ENCODE measurements at places on chromosomes 1 and 21.

DNA sequence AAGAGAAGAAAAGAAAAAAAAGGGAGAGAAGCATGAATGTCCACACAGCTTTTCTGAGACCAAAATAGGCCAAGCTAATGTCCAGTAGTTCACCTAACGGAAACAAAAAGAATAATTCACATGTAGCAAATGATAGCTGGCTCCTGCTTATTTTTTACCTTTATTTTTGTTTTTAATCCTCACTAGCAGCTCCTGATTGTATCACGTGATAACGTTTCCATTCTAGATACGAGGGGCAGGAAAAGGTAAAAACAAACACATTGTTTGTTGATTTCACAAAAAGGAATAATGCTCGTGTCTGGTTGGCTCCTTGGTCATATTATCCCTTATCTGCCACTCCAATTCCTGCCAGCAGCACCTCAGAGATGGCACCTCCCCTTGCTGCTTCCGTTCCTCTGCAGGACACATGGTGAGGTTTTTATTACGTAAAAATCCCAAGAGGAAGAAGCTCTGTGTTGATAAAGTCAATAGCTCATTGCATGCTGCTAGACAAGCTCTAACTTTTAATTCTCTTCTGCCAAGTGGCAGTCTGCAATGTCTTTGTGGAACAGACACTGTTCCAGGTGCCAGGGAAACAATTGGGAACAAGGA is 201.7 kb downstream of the CRB1 start:
- no peak for DNase-seq

DNA sequence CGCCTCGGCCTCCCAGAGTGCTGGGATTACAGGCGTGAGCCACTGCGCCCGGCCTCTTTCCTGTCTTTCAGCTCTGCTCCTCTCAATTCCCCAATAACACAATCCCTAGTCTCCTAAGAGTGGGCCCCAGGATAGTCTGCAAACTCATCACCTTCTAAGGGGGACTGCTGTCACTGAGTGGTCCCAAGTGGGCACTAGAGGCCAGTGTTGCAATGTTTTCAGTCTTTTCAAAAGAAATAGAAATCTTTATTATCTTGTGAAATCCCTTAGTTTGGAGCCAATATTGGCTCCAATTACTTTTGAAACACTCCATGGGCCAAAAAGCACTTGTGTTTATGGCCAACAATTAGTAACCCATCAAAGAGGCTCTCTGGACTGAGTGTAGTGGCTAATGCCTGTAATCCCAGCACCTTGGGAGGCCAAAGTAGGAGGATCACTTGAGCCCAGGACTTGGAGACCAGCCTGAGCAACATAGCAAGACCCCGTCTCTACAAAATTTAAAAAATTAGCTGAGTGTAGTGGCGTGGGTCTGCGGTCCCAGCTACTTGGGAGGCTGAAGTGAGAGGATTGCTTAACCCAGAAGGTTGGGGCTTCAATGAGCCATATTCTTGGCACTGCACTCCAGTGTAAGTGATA is 28.6 kb upstream of the ZNF697 start:
- DNase-seq = no peak

GRCh38 chr1:183932412-183932811 is 105.1 kb downstream of the COLGALT2 start:
- no peak for DNase-seq

DNA sequence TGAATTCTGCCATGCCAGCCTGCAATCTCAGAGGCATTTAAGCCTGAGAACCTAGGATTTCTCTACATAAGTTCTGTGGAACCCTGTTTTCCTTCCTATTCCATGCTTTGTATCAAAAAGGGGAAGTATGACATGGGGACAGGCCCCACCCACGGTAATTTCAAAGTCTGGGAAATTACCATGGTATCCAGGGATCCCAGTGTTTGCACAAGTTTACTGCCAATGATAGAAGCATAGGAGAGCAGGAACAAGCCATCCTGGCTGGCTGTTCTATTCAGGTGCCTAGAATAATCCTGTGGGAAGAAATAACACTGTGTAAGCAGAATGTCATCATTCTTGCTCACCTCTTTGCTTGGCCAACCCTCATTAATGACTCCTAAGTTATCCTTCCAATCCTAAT is 53.8 kb upstream of the ATP1B1 start:
- DNase-seq = no peak

GRCh38 chr1:183622013-183622412 is 13.6 kb downstream of the ARPC5 start:
- no peak for DNase-seq

GRCh38 chr21:16588433-16588860 is 858.7 kb downstream of the USP25 start:
- DNase-seq = no peak

DNA sequence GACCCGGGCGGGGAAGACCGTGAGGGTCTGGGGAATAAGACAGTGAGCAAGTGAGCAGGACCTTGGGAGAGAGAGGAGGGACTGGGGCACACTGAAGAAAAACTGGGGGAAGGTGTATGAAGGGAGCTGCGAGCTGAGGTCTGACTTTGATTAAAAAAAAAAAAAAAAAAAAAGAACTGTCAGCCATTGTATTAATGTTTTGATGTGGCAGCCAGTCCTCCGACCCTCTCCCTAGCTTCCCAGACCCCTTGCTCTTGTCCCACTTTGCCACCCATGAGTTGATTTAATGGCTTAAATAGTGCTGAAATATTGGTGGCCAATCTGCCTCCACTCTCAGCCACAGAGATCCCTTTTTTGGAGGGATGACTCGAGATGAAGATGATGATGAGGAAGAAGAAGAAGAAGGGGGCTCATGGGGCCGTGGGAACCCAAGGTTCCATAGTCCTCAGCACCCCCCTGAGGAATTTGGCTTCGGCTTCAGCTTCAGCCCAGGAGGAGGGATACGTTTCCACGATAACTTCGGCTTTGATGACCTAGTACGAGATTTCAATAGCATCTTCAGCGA is 652 bp downstream of the HAX1 start:
- no peak for DNase-seq

GRCh38 chr1:238129677-238130076 is 239.0 kb upstream of the ZP4 start:
- DNase-seq = no peak

GRCh38 chr1:40059338-40059959 is 18.9 kb downstream of the CAP1 start:
- no peak for DNase-seq

DNA sequence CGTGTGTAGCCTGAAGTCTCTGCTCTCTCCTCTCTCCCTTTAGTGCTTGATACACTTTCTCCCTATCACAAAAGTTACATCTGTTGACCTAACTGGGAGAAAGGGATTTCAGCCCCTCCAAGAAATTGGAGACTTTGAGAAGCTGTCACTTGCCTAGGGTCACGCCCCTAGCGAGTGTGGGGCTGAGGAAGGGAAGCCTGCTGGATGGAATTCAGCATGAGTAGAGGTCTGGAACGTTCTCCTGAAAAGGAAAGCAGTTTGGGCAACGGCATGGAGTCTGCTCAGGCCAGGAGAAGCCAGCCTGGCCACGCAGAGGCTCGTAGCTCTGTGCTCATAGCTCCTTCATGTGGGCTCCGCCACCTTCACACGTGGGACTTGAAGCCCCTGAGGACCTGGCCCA is 22.4 kb downstream of the COL16A1 start:
- no peak for DNase-seq

GRCh38 chr1:4467241-4467640 is 187.2 kb upstream of the AJAP1 start:
- DNase-seq = no peak

GRCh38 chr1:57357462-57357861 is 66.4 kb downstream of the DAB1 start:
- DNase-seq = no peak

DNA sequence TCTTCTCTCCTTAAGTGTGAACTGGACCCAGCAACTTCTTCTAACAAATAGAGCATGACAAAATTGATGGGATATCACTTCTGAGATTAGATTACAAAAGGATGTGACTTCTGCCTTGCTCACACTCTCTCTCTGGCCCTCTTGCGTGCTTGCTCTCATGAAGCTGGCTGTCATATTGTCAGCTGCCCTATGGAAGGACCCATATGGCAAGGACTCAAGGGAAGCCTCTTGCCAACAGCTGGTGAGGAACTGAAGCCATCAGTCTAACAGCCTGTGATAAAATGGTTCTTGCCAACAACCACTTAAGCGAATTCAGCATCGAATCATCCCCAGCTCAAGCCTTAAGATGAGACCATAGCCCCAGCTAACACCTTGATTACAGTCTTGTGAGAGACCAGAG is 4.8 kb upstream of the TLR5 start:
- no peak for DNase-seq

DNA sequence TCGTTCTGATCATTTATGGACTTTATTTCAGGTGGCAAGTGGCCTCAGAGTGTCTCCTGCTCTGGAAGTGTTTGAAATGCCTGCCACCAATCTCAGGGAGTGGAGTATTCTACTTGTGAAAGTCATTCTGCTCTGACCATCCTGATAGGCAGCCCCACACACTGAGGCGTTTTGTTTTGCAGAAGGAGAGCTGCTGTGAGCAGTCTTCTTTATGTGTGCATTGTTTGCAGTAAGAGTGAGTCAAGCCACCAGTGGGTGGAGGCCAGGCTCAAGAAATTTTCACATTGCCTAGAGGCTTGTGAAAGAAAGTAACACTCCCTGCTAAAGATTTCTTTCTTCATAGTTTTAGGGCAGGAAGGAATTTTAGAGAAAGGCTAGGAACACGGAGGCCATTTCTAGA is 204.4 kb downstream of the SLC35F3 start:
- DNase-seq = no peak

GRCh38 chr21:36325373-36326010 is 5.5 kb downstream of the MORC3 start:
- DNase-seq = no peak

GRCh38 chr1:218439541-218440295 is 94.6 kb downstream of the TGFB2 start:
- no peak for DNase-seq

- no peak for DNase-seq
Measured at GRCh38 chr1:245279346-245279745, 124.6 kb downstream of the KIF26B start.

DNA sequence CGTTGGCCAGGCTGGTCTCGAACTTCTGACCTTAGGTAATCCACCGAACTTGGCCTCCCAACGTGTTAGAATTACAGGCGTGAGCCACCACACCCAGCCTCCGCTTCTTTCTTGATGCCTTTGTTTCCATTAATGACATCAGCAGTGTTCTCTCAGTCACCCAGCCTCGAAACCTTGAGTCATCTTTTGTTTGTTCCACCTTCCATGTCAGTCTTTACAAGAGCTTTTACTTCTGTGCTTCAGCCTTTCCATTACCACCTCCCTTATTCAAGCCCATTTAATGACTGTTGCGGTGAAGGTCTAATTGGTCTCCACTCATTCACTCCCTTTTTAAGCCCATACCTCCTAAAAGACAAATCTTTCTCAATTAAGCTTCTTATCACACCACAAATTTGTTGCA is 146.6 kb upstream of the ADGRL2 start:
- DNase-seq = no peak

DNA sequence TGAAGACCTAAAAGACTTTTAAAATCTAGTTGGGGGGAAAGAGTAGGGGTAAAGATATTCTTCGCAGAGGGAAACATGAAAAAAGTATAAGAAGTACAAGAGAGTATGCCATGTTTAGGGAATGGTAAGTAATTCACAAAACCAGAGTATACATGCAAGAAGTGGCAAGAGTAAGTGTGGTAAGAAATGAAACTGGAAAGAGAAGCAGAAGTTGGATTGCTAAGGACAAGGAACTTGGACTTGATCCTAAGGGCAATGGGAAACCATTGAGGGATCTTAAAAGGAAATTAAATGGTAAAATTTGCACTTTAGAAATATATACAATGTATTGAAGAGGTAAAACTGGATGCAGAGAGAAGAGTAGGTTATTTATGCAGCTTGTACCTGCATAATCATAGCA is 9.2 kb upstream of the ZNF644 start:
- no peak for DNase-seq

DNA sequence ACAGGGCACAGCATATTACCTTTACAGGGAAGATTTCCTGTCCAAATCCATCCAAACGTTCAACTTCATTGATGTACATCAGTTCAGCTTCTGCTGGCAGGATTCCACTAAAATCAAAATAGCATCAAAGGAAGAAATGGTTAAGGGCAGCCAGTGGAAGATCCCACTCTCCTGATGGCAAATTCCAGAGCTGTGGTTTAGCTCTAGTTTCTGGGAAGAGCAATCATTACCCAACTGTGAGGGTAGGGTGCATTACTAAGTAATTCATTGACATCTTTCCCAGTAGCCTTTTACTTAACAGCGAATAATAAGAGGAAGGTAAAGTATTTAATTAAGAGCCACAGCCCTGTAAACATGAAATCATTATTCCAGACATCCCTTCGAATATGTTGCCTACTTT is 120.7 kb downstream of the SMYD2 start:
- no peak for DNase-seq

DNA sequence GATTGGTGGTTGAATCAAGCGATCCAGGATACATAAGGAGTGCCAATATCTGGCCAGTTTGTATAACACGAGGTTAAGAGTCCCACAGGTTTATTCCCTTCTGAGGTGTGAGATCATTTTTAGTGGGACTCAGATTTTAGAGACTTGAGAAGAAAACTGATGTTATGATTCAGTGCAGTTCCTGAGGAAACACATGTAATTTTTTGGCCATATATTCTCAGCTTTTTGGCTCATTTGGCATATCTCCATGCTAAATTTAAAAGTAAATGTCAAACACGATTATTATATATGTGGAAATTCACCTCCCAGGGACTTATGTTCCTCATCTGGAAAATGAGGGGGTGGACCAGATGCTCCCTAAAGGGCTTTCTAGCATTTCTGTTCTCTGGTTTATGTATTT is 39.2 kb upstream of the SERBP1 start:
- DNase-seq = no peak

- DNase-seq = no peak
Measured at GRCh38 chr1:239833723-239834122, 258.0 kb upstream of the FMN2 start.

DNA sequence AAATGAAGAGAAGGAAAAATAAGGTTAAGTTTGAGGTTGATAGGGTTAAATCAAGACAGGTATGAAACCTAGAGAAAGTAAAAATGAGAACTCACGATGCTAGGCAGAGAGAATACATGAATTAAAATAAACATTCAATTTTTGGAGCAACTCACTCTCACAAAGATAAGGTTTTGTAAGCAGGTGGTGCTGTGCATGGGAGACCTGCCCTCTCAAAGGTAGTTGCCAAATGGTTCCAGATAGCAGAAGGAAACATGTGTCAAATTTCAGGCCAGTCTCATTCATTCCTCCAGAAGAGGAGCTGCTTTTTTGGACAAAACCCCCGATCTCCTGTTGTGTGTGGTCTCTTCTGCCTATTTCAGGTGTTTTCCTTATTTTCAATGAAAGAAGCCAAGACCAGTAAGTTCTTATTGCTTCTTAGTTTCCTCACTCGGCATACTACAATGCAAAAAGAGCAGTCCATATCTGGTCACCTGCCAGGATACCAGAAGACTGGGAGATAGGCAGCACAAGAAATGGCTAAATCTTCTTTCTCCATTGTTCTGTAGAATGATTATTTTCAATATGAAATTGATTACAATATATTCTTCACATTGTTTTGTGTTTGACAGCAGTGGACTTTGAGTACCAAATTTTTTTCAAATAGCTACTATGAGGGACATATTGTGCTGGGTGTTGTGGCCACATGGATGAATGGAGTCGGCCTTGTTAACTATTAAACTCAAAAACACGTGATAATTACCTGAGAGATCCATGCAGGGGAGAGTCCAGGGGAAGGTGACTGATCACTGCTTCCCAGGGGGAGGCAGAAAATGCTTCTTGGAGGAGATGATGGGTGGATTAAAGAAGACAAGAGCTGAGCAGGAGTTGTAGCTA is 3.6 kb downstream of the CR1L start:
- no peak for DNase-seq

Measured in stimulated activated CD4-positive, alpha-beta T cell treated with anti-CD3 and anti-CD28 coated beads, Interleukin-1b, Interleukin-23, amount 100 ng/mL, for 1 hour (primary cell).